ENCODE measurements at places on chromosomes 1 and 21.

GRCh38 chr1:54326543-54327385 lies 79.4 kb downstream of the SSBP3 start:
- no peak for DNase-seq

- no peak for DNase-seq
Measured at GRCh38 chr1:113732802-113733201, 26.5 kb downstream of the PHTF1 start.

- peak; percentile 55 for DNase-seq
Measured at GRCh38 chr1:69737527-69738185, 169.9 kb downstream of the LRRC7 start.

DNA sequence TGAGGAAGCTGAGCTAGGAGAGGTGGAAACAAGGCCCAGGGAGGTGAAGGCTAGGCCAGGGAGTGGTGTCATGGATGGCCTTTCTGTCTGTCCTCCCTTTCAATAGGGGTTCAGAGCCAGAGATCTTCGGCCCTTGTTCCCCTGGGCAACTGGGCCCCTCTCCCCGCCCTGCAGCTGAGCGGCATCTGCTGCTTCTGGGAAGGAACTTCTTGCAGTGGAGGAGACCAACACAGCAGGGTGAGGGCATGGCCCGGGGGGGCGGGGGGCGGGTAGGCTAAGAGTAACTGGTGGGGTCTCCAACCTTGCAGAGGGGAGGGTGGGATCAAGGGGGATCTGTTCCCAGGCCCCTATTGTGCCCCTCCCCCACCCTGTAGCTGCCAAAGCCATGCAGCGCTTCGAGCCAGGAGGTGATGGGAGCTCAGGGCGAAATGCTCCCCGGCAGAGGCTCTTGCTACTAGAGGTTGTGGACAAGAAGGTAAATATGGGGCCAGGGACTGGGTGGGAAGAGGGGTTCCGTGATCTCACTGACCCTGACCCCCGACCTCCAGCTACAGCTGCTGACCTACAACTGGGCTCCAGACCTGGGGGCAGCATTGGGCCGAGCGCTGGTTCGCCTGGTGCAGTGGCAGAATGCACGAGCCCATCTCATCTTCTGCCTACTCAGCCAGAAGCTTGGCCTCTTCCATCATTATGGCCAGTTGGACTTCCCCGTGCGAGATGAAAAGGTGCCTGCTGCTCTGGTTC lies 11.7 kb downstream of the HYI start:
- DNase-seq, result no peak

- DNase-seq, result no peak
Measured at GRCh38 chr1:200034761-200035396, 7.4 kb downstream of the NR5A2 start.

All from hippocampal formation (tissue), 2 donors.